ENCODE measurements at places on chromosomes 16 and 17.

GRCh38 chr16:66095676-66096075 is 270.8 kb upstream of the CDH5 start:
- DNase-seq, result no peak

- DNase-seq, result no peak
These were observed 8.1 kb upstream of the CPSF4L start for GRCh38 chr17:73269791-73270190.

DNA sequence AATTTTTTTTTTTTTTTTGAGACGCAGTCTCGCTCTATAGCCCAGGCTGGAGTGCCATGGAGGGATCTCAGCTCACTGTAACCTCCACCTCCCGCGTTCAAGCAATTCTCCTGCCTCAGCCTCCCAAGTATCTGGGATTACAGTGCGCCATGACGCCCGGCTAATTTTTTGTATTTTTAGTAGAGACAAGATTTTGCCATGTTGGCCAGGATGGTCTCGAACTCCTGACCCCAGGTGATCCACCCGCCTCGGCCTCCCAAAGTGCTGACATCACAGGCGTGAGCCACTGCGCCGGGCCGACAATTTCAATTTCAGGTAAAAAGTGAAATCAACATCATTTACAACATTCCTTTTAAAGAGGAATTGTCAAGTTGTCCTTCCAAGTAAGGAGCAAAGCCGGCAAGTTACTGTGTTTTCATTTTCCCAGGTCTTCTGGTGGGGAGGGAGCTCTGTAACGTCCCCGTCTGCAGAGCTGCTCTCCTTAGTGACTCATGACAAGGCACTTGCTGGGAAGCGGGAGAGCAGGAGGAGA is 873 bp downstream of the NPLOC4 start:
- no peak for DNase-seq

DNA sequence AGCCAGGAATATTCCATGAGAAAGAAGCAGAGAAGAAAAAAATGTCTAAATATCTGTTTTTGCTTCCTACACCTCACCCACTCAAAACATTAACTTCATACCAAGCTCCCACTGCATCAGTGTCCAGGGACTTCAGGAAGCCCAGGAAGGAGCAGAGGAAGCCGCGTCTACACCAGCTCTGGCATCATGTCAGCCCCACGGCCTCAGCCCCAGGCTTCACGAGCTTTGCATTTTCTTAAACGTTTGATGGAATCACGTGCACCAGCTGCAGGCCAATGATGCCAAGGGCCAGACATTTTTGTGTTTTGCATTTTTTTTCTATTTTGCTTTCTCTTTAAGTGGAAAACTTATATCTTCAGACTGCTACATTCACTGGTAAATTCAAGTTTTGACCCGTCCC is 48.6 kb downstream of the CDRT4 start:
- DNase-seq, result no peak

DNA sequence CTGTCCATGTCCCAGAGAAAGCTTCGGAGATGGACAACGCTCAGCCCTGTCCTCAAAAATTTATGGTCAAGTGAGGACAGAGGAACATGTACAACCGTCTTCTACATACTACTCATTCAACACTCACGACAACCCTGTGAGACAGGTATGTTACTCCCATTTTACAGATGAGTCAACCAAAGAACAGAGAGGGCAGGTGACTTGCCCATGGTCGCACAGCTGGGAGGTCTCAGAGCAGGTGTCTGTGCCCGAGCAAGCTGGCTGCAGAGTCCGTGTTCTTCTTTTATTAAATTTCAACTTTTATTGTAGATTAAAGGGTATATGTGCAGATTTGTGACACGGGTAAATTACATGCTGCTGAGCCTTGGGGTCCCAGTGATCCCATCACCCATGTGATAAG is 5.8 kb upstream of the WFDC1 start:
- no peak for DNase-seq

- no peak for DNase-seq
These were observed 32.7 kb upstream of the SSTR2 start for GRCh38 chr17:73132085-73132492.

DNA sequence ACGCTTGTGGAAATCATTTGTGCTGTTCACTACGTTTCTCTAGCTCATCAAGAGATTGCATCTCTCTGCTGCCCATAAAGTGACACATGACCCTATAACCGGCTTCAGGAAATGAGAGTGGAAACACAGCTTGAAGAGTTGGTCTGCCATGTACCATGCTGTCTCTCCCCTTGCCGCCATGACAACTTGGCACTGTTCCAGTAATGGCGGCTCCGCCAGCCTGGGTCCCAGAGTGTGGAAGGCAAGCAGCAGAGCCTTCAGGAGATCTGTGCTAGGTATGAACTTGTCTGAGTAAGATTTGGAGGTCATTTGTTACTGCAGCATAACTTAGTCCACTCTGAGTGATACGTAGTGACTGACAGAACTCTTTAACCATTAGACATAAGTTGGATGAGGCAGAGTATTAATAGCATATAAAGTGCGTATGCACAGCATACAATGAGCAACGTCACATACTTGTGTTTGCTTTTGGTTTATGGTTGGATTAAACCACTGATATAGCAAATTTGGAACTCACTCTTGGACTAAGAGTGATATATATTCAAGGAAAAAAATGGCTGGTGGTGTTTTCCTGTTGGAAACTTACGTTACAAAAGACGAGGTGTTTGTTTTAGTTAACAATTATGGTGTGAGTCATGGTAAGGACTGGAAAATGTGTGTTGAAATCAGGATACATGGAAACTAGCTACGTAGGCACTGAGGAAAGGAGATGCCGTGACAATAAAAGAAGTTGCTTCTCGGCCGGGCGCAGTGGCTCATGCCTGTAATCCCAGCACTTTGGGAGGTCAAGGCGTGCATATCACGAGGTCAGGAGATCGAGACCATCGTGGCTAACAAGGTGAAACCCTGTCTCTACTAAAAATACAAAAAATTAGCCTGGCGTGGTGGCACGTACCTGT is 24.4 kb upstream of the PMP22 start:
- DNase-seq, result no peak

GRCh38 chr17:38333635-38334295 is 10.0 kb downstream of the GPR179 start:
- no peak for DNase-seq

DNA sequence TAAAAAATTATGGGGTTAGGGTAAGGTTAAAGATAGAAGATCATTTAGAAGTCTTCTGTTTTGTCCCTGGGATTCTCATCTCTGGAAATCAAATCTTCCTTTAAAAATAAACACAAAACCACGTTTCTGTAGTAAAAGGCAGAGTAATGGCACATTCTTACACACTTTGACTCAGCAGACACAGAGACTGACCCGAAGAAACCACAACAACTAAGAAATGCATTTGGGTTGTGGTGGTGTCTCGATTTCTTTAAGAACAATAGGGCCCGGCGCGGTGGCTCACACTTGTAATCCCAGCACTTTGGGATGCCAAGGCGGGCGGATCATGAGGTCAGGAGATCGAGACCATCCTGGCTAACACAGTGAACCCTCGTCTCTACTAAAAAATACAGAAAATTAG is 54.9 kb upstream of the MYH10 start:
- DNase-seq, result no peak
